CD4-positive, alpha-beta T cell treated with Interleukin-15 for 1 hour (primary cell): ENCODE measurements at places on chromosomes 4 and X.

DNA sequence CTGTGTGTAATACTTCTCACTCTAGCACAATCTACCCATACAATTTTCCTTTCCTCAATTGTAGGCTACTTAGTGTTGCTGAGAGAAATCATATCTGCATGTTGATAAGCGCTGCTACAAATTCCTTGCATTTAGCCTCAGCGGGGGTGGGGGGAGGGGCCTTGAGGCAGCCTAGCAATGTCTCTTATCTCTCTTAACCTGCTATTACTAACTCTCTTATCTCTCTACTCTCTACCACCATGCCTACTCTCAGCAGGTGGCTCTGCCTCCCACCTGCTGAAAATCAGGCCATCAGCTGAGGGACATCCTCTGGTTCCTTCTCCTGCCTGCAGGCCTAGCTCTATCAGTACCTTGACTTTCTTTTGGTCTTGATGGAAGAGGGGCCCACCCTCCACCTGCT, 98.9 kb downstream of the GPR82 start:
- DNase-seq, result no peak

DNA sequence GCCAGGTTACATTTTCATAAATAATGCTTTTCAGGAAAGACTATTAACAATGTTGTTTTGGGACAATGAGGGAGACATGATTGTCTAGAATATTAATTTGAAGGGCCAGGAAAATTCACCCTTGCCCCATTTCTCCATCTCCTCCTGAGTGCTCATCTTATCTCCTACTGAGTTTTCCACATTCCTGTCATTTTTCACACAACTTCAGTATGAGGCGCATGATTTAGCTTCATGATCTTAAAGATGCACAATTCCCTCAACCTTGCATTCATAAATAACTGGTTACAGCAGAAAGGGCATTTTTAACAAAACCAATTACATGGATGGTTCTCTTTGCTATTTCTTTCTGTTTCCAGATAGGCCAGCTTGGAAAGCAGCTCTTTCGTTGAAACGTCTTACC, 1699.2 kb upstream of the IGFBP7 start:
- no peak for DNase-seq

- DNase-seq, result no peak
Measured at GRCh38 chr4:183635321-183635720, 23.7 kb downstream of the RWDD4 start.

- DNase-seq, result no peak
Measured at GRCh38 chr4:578451-579443, 2.7 kb upstream of the TMEM271 start.

DNA sequence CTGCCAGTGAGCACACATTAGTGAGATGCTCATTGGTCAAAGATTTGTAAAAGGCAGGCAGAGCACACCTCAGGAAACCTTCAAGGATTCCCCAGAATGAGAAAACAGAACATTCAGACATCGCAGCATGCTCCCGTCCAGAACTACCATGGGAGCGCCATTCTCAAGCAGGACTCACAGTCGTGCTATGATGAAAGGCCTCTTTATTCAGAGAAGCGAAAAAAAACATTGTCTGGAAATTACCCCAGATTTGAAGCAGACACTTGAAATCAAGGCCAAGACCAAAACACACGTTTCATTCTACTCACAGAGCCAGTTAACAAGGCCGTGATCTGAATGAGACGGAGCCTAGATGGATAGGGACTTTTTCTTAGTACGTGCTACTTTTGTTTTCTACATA, 961.8 kb upstream of the TENM3 start:
- DNase-seq, result no peak

GRCh38 chrX:22122510-22122909, 90.4 kb downstream of the PHEX start:
- DNase-seq, result no peak

DNA sequence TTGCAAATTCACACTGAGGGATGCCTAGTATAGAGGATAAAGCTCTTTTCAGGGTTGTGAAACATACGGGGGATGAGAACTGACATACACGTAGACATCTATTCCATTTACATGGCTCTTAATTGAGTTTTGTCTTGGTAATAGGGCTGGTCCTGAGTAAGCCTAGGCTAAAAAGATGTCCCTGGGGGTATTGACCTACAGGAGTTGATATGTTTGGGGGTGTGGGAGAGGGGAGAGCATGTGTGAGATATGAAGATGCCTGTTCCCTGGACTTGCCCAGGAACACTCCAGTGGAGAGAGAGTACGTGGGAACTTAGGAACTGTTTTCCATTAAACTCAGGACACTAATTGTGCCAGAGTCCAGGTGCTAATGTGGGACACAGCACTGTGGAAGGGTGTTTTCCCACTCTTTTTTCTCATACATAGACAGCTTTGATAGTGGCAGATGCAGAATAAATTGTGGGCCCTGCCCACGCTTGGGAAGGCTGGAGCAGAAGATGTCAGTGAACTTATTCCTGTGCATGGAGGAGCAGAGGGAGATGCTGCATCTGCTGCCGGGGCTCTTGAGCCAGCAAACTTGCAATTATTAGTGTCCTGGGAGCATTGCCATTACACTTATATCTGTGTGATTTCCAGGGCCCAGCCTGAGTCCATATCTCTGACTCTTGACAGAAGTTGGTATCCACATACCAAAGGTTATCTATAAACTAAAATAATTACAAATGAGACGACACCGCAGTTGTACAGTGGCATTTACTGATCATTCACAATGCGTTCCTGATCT, 20.7 kb downstream of the SYNPO2 start:
- DNase-seq, result no peak

DNA sequence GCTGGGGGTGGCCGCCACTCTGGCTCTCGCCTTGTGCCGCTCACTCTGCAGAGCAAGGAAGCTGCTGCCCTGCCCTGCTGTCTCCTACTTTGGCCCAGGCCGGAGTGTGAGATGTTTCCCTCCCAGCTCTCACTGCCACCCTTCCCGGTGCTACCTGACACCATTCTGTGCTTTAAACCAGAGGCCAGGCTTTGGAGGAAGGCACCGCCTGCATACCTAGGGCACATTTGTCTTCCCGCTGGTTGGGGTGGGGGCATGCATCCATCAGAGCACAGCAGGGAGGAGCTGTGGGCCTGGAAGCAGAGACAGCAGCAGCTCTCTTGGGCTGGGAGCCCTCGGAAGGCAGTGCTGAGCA, 96.9 kb upstream of the PSAPL1 start:
- no peak for DNase-seq

DNA sequence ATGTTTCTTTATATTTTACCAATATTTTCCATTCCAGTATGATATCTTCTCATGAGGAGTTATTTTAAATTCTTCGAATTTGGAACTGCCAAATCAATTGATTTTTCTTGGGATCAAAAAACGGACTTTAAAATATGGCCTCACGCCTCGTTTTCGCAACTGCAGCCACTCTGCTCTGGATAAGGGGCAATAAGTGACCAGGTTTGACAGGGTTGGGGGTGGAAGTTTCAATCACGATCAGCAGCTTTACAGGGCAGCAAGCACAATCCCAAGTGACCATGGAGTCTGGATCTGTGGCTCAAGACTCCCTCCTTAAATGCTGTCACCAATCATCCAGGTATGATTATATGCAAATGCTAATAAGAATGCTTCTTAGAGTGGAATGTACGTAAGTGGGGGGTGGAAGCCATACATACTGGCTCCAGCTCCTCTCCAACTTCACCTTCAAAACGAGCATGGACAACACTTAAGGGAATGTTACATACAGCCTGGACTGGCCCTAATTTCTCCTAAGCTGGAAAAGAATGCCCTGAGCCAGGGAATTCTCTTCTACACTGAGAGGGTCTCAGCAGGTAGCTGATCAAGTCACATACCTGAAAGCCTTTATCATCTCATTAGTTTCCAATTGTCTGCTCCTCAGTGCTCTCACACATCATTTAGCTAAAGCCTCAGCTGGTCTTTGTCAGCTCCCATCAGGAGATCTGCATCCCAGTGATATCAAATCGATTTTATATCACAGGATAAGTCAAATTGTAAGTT, 176.9 kb upstream of the DCAF8L1 start:
- no peak for DNase-seq

GRCh38 chrX:7435822-7436221, 287.9 kb upstream of the PUDP start:
- no peak for DNase-seq

- no peak for DNase-seq
Measured at GRCh38 chrX:148422526-148422925, 77.9 kb upstream of the AFF2 start.

- DNase-seq, result no peak
Measured at GRCh38 chr4:115970859-115971258, 857.4 kb upstream of the NDST4 start.

- DNase-seq, result no peak
Measured at GRCh38 chr4:100103671-100104070, 86.6 kb downstream of the DDIT4L start.

- no peak for DNase-seq
Measured at GRCh38 chr4:2624782-2625530, 88.5 kb downstream of the FAM193A start.

DNA sequence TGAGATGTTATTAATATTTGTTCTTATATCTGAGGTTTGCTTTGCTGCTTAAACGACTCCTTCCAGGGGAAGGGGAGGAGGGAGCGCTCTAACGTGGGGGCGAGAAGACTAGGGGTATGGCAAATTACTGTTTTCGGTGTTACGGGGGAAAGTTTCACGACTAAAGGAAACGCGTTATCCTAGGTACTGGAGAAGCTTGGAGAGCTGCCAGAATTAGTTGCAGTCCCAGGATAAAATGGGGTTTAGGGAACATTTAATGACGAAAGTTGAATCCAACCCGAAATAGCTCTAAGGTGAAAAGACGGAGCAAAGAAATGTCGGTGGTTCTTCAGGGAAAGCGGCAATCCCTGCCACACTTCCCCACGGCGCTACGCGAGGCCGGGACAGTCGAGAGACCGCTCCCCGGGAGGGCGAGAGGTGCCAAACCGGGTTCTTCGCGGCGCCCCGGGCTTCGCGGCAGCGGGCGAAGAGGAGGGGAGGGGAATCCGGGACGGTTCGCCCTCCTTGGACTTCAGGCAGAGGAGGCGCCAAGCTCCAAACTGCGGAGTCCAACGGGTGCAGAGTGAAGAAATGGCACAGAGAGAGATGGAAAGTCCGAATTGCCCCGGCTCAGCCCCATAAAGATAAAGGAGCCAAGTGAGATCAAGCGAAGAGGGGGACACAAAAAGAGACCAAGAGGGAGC, 724 bp downstream of the THOC2 start:
- no peak for DNase-seq

GRCh38 chr4:28317221-28317620, 1456.6 kb downstream of the STIM2 start:
- DNase-seq, result no peak

DNA sequence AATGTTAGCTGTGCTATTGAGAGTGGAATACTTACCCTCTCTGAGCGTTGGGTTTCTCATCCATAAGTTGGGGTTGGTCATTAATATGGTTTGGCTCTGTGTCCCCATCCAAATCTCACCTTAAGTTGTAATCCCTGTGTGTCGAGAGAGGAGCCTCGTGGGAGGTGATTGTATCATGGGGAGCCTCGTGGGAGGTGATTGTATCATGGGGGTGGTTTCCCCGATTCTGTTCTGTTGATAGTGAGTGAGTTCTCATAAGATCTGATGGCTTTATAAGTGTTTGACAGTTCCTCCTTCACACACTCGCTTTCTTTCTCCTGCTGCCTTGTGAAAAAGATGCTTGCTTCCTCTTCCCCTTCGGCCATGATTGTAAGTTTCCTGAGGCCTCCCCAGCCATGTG, 391.1 kb downstream of the FAM133A start:
- no peak for DNase-seq

DNA sequence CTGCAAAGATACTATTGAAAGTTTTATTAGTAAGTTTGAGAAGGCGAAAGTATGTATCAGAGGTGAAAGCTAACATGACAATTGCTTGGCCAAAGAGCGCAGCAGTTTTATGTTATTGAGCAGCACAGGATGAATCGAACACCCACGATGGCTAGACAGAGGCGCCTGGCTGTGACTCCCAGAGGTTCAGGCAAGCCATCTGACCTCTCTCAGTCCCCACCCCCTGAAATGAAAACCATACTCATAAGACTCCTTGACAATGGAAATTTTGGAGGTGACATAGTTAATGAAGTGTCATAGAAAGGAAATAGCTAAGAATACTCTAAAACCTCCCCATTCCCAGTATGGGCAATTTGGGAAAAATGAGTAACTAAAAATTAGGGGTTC, 70.6 kb downstream of the MGST2 start:
- DNase-seq, result no peak

DNA sequence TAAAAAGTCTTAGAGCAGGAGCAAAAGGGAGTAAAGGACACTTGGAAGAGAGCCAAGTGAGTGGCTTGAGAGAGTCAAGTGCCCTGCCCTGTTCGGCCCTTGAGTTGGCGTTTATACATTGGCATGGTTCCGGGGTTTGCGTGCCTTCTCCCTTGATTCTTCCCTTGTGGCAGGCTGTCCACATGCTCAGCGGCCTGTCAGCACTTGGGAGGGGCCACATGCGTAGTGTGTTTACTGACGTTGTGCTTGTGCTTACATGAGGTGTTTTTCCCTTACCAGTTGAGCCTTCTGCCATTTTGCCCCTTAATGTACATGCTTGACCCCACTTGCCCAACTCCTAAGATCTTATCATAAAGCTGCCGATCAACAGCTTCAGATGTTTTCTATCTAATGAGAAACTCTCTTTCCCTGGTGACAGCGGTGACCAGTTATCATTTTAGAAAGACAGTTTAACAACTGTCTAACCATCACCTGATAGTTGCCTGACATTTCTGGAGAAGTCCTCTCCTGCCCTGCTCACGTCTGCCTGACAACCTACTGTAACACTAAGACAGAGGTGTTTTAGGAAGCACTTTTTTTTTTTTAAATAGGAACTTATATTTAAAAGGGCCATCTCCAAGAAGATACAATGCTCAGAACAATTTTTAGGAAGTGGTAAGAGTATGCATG, 49.5 kb upstream of the GC start:
- DNase-seq, result no peak

- no peak for DNase-seq
Measured at GRCh38 chr4:96228463-96228862, 388.6 kb downstream of the PDHA2 start.

GRCh38 chr4:87092389-87093141, 127.9 kb downstream of the KLHL8 start:
- no peak for DNase-seq

- DNase-seq, result no peak
Measured at GRCh38 chr4:116585246-116585645, 500.1 kb downstream of the TRAM1L1 start.

DNA sequence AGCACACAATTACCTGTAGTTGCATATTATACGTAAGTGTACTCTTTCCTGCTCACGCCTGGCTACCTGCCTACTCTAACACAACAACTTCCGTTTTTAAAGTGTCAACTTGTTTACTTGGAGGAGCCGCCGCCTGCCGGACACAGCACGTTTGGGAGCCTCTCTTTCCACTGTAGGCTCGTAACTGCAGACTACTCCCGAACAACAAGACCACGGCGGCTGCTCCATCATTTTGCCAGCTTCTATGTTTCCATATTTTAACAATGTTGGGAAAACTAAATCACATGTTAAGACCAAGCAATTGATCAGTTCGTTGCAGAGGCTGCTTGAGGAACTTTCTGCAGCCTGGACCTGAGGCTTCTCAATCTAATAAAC, 841 bp downstream of the MTNR1A start:
- DNase-seq, result no peak
